MCF 10A (cell line): ENCODE measurements at places on chromosomes 2 and 18.
A peak's percentile ranks its signal among the peaks of the same experiment; 100 is the strongest.

GRCh38 chr2:42927334-42928160 lies 135.2 kb upstream of the HAAO start:
- DNase-seq: no peak

DNA sequence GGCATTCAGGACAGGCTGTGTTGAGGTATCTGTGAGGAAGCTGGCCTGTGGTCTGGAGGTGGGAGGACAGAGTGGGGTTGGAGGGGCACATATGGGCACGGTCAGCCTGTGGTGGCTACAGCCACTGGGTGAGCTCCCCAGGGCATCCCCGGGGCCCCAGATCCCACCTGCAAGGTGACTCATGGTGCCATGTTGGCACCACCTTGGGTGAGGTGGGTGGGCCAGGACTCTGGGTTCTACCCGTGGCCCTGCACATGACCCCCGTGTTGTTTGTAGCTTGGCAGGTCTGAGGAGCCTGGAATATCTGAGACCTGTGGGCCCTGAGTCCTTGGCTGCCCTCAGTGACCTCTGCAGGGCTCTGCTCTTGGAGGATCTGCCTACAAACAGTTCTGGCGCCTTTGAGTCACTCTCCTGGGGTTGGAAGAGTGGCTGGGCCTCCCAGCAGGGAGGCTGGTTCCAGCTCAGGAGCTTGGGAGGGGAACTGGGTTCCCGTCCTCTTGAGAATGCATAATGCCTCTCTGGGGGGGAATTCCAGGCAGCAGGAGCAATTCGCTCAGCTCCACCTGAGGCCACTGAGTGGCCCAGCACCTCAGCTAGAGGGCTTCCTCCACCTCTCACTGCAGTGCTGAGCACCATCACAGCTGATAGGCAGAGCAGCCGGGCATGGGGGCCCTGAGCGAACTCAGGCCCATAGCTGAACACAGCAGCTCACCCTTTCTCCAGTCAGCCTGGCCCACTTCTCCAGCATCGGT lies 105.1 kb downstream of the DYSF start:
- no peak for DNase-seq

- DNase-seq: no peak
Measured at GRCh38 chr2:48452108-48452507, 77.8 kb upstream of the STON1 start.

DNA sequence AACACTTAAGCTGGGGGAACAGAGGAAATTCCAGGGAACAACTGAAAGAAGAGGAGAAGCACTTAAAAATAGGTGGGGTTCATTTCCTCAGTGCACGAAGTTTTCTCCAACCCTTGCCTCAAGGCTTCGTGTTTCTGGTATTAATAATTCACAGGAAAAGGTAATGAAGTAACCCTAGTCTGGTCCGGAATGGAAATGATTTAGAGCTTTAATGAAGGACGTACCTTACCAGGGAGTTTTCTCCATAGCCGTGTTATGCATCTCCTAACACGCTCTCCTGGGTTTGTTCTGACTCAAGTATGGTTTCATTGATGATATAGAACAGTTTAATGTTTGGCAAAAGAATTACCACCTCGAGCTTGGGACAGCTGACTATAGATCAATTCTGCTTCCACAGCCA lies 214.2 kb downstream of the MTX2 start:
- DNase-seq: no peak

DNA sequence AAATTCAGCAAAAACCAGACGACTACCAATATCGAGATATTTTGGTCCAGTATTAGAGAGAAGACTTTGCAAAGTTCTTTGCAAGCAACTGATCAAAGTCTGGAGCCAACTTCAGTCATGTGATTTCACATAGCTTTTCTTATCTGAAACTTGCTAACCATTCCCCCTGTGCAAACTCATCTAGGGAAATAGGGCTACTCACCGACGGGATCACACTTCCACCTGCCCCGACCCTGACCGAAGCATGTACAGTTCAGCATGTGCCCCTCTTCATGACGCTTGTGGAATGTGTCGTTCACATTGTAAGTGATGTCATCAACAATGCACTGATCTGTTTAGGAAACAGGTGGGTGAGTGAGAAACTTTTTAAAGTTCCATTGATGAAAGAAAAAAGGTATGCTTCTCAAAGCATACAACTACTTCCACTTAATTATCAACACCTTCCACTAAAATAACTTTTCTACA lies 15.4 kb downstream of the FN1 start:
- no peak for DNase-seq

DNA sequence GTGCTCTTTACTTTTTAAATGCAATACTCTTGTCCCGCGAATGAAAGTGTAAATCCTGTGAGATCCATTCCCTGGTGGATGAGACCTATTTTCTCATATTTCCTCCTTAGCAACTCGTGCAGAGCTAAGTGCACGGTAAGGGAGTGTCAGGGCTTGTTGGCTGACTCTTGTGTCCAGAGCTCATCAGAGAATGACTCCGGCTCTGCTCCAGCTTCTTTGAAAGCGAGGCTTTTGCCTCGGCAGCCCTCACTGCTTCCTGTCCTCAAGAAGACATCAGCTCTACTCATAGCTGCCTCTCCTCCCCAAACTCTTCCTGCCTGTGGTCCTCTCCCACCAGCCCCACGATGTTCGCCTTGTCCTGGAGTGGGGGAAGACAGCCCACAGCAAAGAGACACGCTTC lies 70.7 kb downstream of the LIPG start:
- no peak for DNase-seq

- DNase-seq: no peak
Measured at GRCh38 chr2:217912098-217913024, 90.4 kb downstream of the TNS1 start.

GRCh38 chr2:100247256-100248043 lies 74.9 kb downstream of the LONRF2 start:
- DNase-seq: no peak

DNA sequence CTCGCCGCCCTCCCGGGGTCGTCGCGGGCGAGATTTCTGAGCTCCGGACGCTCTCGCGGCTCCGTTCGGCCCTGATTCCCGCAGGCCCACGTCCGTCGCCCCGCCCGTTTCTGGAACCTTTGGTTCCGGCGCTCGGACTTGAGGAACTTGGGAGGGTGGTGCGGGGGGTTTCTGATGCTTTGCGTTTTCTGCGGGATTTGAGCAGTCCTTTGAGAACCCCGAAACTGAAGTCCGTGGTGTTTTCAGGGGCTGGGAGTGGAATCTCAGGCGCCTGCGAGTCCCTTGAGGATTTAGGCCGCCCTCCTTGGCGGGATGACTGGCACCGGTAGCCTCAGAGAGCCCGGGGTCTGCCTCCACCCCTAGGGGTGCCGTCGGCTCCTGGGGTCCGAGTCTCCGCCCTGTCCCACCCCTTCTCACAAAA lies 336 bp downstream of the THNSL2 start:
- peak; percentile 26 for DNase-seq
